ENCODE measurements at places on chromosomes 3 and 15. TPM values are rescaled to one million over a fixed set of nuclear protein-coding genes. Genes with fewer than 3 reads are reported as not detected.

SLC38A3 gene
- not detected for total RNA-seq

DTWD1 gene
- total RNA-seq = 28.1 TPM

ATP11B gene
- 46.8 TPM for total RNA-seq

EFHB gene
- total RNA-seq = 2.9 TPM

CPEB1 gene
- total RNA-seq = 11.1 TPM

ALDH1A2 gene
- total RNA-seq = 4.9 TPM

DNA sequence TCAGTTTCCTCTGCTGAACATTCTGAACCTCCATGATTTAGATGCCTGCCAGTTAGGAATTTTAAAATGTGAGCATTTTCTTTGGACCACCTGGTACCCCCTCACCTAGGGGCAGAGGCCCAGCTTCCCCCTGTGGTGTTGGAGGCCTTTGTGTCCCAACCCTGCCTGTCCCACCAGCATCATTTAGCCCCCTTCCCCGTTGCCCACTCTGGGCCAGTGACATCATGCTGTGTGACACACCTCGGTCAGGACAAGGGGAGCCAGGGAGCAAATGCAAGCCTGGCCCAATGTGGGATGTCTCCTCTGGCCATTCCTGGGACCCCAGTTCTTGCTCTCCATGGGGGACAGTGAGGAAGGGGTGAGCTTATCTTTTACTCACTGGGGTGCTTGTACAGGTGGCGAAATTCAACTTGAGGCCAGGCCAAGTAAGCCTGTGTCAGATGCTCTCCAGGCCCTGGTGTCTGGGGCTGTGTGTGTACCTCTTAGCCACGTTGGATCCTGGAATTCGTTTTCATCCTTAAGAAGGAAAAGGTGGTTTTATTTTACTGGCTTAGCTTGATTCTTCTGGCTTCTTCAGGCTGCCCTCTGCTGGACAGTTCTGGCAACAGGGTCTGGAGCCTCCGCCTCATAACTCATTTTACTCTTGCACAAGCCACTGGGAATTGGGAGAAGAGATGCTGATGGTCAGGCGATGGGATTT, 49.7 kb upstream of the MYZAP start:
- H3K4me3 ChIP-seq = no peak overlapping the region
- H3K36me3 ChIP-seq = no peaks in the 10 kb centered on the region
- no peaks in the 10 kb centered on the region for H3K27me3 ChIP-seq
- H3K27ac ChIP-seq = no peak overlapping the region
- H3K4me1 ChIP-seq = peaks cover 10% of the 10 kb centered on the region
- DNase-seq = peak; percentile 77

- peak overlapping the region; percentile 86 for H3K27ac ChIP-seq
- H3K4me1 ChIP-seq = peaks cover 40% of the 10 kb centered on the region
- DNase-seq = no peak
- H3K27me3 ChIP-seq = no peaks in the 10 kb centered on the region
Observed at GRCh38 chr3:154060238-154061000, 60.8 kb upstream of the ARHGEF26 start.

DNA sequence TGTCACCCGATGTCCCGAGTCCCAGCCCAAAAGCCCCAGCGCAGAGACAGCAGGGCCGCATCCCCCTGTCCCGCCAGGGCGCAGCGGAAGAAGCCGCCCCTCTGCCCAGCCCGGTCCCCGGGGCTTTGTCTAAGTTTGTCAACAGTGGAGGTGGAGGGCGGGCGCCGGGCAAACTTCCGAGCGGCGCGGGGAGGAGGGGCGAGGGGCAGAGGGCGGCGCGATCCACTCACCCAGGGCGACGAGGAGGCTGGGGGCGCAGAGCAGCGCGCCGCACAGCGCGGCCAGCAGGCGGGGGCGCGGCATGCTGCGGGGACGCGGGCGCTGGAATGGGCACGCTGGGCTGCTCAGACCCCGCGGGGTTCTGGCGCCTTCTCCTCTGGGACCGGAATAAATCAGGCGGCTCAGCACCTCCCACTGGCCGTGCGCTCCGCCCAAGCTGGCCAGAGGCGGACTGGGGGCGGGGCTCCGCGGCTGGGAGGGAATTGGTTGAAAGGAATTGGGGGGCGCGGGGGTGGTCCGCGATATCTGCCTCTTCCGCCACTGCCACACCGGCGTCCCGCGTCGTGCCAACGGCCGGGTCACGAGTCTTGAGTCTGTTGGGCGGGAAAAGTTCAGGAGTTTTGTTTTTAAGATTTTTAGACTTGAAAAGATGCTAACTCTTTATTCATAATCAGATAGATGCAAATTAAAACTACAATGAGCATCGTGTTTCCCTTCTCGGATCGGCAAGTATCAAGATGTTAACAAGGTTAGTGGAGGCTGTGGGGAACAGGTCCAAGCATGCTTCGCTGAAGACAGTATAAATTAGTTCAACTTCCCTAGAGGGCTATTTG, at the start of gene MFGE8:
TSS of gene MFGE8 (minus strand) at position 363 of the 833 bp plus-strand sequence. CDS start at position 303, 60 bp downstream.
- no peaks in the 10 kb centered on the region for H3K4me1 ChIP-seq
- H3K36me3 ChIP-seq = peaks cover 6% of the 10 kb centered on the region
- H3K4me3 ChIP-seq = peak within 1 kb of the TSS; percentile 62
- H3K27me3 ChIP-seq = no peaks in the 10 kb centered on the region
- peak within 1 kb of the TSS; percentile 71 for H3K27ac ChIP-seq

- H3K27me3 ChIP-seq = no peaks in the 10 kb centered on the region
- DNase-seq = peak; percentile 41
- H3K36me3 ChIP-seq = no peaks in the 10 kb centered on the region
- H3K4me1 ChIP-seq = no peaks in the 10 kb centered on the region
- no peak overlapping the region for H3K27ac ChIP-seq
Observed at GRCh38 chr15:78317145-78317836, 17.9 kb upstream of the SKIC8 start.

- DNase-seq = no peak
- no peaks in the 10 kb centered on the region for H3K36me3 ChIP-seq
- H3K4me1 ChIP-seq = peaks cover 2% of the 10 kb centered on the region
- no peak overlapping the region for H3K27ac ChIP-seq
- H3K27me3 ChIP-seq = no peaks in the 10 kb centered on the region
- H3K4me3 ChIP-seq = no peak overlapping the region
Observed at GRCh38 chr15:93139436-93139835, 50.4 kb upstream of the RGMA start.

DNA sequence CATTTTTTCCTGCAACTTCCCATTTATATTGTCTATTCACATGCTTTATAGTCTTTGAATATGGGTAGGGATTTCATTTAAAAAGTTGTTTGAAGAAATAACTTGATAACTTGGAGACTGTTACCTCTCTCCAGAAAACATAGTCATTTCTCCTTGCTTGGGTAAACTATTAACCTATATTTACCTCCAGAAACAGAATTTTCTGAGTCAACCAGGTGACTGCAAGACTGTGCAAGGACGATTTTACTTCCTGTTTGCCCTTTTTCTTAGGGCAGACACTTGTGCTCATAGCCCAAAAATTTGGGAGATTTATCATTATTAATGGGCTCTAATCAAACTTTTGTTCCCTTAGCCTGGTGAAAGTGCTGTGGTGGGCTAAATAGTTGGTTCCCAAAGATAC, 14.3 kb upstream of the MOBP start:
- H3K4me1 ChIP-seq = no peaks in the 10 kb centered on the region
- H3K27me3 ChIP-seq = no peaks in the 10 kb centered on the region
- H3K27ac ChIP-seq = no peak overlapping the region
- H3K36me3 ChIP-seq = no peaks in the 10 kb centered on the region

GRCh38 chr3:120192159-120192558, 92.9 kb downstream of the GPR156 start:
- H3K36me3 ChIP-seq = no peaks in the 10 kb centered on the region
- H3K27me3 ChIP-seq = no peaks in the 10 kb centered on the region
- H3K4me1 ChIP-seq = no peaks in the 10 kb centered on the region
- H3K27ac ChIP-seq = no peak overlapping the region

DNA sequence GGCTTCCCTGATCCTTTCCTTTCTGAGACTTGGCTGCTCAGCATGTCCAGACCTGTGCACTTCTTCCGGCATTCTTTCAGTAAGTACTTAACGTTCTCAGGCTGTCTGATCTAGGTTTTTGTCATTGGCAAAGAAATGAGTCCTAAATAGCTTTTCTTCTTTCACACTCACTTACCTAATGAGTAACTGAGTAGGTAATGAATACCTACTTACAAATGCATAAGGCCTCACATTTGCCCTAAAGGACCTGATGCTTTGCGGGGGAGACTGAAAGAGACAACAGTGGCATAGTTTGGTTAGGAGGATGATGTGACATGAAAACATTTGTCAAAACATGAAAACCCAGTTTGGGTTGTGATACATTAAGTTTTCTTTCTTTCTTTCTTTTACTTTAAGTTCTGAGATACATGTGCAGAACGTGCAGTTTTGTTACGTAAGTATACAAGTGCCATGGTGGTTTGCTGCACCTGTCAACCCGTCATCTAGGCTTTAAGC, 516.7 kb upstream of the CFAP20DC start:
- no peak overlapping the region for H3K27ac ChIP-seq
- H3K4me3 ChIP-seq = no peak overlapping the region
- no peaks in the 10 kb centered on the region for H3K36me3 ChIP-seq
- H3K27me3 ChIP-seq = no peaks in the 10 kb centered on the region
- H3K4me1 ChIP-seq = peaks cover 4% of the 10 kb centered on the region

GRCh38 chr15:31266712-31267111, 59.9 kb upstream of the KLF13 start:
- peak overlapping the region; percentile 37 for H3K27ac ChIP-seq
- H3K27me3 ChIP-seq = no peaks in the 10 kb centered on the region
- DNase-seq = peak; percentile 53
- no peaks in the 10 kb centered on the region for H3K36me3 ChIP-seq
- H3K4me3 ChIP-seq = no peak overlapping the region
- peaks cover 11% of the 10 kb centered on the region for H3K4me1 ChIP-seq

DNA sequence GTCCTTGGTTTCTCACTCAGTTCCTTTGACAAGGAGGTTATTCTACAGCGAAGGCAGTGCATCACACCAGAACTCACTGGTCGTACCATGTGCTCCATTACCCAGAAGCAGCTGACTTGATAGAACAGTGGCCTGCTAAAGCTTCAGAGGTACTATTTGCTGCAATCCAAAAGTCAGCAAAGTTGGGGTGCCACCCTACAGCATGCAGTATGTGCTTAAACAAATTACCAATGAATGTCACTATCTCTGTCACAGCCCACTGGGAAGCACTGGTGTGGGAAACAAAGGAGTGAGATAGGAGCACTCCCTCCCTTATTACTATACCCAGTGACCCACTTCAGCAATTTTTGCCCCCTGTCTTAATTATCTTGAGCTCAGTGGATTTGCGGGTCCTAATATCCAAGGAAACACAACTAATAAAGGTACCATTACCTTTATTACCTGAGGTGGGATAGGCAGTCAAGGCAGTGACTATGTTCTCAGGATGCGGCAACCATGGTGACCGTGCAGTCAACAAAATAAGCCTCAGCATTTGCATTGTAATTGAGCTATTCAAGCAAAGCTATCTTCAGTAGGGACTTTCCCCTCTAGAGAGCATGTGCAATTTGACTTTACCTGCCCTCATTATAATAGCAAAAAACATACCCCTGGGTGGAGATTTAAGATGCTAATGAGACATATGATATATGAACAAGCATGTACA, 199.4 kb downstream of the OCA2 start:
- H3K27ac ChIP-seq = no peak overlapping the region
- H3K4me1 ChIP-seq = no peaks in the 10 kb centered on the region
- no peaks in the 10 kb centered on the region for H3K27me3 ChIP-seq
- no peak overlapping the region for H3K4me3 ChIP-seq

- H3K27ac ChIP-seq = no peak overlapping the region
- no peak overlapping the region for H3K4me3 ChIP-seq
- peaks cover 14% of the 10 kb centered on the region for H3K4me1 ChIP-seq
- H3K36me3 ChIP-seq = no peaks in the 10 kb centered on the region
- no peaks in the 10 kb centered on the region for H3K27me3 ChIP-seq
- DNase-seq = no peak
Observed at GRCh38 chr3:42088803-42089530, 2.2 kb upstream of the TRAK1 start.

GRCh38 chr3:187798126-187798525, 52.9 kb upstream of the BCL6 start:
- no peaks in the 10 kb centered on the region for H3K4me1 ChIP-seq
- H3K36me3 ChIP-seq = no peaks in the 10 kb centered on the region
- H3K27ac ChIP-seq = no peak overlapping the region
- no peak for DNase-seq
- no peaks in the 10 kb centered on the region for H3K27me3 ChIP-seq
- no peak overlapping the region for H3K4me3 ChIP-seq

DNA sequence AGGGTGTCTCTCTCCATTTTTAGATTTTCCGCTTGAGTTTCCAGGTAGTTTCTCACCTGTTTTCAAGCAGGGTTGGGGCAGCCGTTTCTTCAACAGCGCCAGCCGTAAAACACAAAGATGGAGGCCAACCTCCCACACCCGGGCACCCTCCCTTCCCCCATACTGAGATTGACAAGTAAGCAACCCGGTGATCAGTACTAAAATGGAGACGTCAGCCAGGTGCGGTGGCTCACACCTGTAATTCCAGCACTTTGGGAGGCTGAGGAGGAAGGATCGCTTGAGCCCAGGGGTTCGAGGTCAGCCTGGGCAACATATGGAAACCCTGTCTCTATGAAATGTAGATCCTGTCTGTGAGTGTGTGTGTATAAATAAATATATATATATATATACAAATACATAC, 903 bp upstream of the ZSCAN2 start:
- H3K27ac ChIP-seq = peak overlapping the region; percentile 84
- H3K4me1 ChIP-seq = no peaks in the 10 kb centered on the region
- peak overlapping the region; percentile 91 for H3K4me3 ChIP-seq

DNA sequence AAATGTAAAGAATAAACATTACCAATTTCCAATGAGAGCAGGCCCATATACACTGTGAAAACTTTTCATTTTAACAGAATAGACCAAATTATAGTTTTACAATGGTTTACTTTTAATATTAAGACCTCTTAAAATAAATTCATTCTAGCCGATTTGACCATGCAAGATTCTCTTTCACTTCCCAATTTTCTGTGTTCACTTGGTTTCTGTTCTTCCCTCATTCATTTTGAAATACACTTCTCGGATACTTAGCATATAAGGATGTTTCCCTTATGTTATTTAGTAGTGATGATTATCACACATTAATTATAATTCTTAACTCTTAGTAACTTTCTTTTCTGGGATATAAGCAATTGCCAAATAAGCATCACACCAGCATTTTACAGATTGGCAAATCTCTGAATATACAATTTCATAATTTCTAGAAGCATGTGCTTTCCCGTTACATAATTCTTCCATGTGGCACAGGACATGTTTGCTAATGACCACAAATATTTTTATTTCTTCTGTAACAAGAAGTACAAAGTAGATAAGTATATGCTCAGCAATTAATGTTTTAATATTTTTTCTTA, 13.9 kb downstream of the OR5H15 start:
- no peaks in the 10 kb centered on the region for H3K27me3 ChIP-seq
- no peak overlapping the region for H3K4me3 ChIP-seq
- no peaks in the 10 kb centered on the region for H3K36me3 ChIP-seq
- no peak for DNase-seq
- H3K4me1 ChIP-seq = no peaks in the 10 kb centered on the region

GRCh38 chr3:14521611-14522010, 18.5 kb downstream of the GRIP2 start:
- no peak overlapping the region for H3K4me3 ChIP-seq
- no peaks in the 10 kb centered on the region for H3K27me3 ChIP-seq
- no peaks in the 10 kb centered on the region for H3K4me1 ChIP-seq
- H3K36me3 ChIP-seq = no peaks in the 10 kb centered on the region

- peak overlapping the region; percentile 13 for H3K4me3 ChIP-seq
- no peaks in the 10 kb centered on the region for H3K36me3 ChIP-seq
- no peaks in the 10 kb centered on the region for H3K27me3 ChIP-seq
- H3K4me1 ChIP-seq = peaks cover 7% of the 10 kb centered on the region
- no peak for DNase-seq
Observed at GRCh38 chr3:172595664-172596393, 72.6 kb upstream of the TNFSF10 start.
